Stimulated activated CD4-positive, alpha-beta T cell treated with anti-CD3 and anti-CD28 coated beads, Interleukin-1b, Interleukin-23, amount 100 ng/mL, for 1 hour (primary cell): ENCODE measurements at places on chromosomes 5 and 9.

GRCh38 chr9:124558777-124559470 is 51.7 kb upstream of the NR5A1 start:
- no peak for DNase-seq

DNA sequence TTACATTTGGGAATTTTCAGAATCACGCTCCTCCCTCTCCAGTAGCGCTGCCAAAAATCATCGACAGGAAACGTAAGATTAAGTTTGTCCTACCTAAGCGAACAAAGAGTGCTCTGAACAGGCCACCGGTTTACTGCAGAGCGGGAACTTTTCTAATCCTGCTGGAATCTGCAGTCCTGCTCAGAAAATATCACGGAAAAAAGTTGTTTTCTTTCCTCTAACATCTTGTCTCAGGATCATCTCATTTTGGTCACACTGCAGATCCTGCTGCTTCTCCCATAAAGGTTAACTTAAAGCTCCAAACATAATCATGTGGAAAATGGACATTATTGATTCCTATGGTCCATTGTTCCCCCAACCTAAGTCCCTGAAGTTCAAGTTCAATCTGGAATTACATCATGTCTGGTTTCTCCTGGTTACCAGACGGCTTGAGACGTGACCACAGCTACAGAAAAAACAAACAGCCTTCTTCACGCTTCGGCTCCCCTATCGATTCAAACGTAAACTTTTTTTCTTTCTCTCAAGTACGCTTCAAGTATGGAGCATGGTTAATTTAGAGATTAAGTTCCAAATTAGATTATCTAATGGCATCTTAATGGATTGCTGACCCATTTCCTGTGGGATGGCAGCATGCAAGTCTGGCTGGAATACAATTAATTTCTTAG is 217.6 kb downstream of the NFIB start:
- no peak for DNase-seq

GRCh38 chr5:80622756-80623155 is 31.7 kb upstream of the MSH3 start:
- no peak for DNase-seq

- no peak for DNase-seq
These were observed 22.8 kb downstream of the ACER2 start for GRCh38 chr9:19431361-19432171.

DNA sequence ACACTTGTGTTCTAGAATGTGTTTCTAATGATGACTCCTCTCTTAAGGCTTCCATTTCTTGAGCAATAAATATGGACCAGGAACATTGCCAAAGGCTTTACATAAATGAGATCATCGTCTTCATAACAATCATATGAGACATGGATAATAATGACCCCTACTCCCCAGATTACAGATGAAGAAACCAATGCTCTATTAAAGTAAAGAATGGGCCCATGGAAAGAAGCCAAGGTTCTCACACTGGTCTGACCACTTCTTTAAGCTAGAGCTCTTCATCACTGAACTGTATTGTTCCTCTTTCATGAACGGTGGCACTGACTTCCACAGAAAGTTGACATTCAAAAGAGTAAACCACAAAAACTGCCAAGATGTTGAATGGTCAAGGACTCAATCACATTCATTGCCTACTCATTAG is 65.3 kb downstream of the MARCHF3 start:
- DNase-seq, result no peak

DNA sequence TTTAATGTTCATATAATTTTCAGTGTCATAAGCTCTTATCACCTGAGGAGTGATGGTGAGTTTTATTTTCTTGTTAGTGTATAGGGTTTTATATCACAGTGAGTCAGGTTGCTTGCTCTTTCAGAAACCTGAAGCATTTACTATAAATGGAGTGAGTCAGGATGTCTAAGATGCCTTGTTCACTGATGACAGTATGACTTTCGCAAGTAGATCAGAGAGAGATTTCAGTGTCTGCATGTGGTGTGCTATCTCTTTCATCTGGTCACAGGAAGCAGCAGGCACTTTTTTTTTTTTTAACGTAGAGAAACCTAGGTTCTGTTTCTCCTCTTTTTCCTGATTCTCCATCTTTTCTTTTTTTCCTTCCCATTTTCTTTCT is 237.1 kb downstream of the DMRTA1 start:
- DNase-seq, result no peak
